ENCODE measurements at places on chromosomes 3 and 15.

GRCh38 chr3:68666429-68667136 is 265.8 kb downstream of the TAFA4 start:
- no peak for DNase-seq

DNA sequence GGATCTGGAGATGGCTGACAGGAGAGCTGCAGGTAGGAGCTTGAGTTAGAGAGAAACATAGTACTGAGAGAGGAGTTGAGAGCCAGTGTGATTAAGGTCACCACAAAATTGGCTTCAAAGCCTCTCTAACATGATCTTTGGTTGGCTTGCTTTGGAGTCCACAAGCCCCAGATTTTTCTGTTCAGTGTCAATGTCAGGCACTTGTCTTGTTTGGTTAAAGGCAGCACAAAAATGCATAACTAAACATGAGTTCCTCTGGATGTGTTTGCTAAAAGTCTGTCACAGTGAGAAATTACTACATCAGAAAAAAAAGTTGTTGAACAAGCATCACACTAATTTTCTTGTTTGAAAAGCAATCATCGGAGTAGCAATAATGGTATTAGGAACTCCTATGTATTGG is 440.5 kb downstream of the NTRK3 start:
- DNase-seq: no peak

DNA sequence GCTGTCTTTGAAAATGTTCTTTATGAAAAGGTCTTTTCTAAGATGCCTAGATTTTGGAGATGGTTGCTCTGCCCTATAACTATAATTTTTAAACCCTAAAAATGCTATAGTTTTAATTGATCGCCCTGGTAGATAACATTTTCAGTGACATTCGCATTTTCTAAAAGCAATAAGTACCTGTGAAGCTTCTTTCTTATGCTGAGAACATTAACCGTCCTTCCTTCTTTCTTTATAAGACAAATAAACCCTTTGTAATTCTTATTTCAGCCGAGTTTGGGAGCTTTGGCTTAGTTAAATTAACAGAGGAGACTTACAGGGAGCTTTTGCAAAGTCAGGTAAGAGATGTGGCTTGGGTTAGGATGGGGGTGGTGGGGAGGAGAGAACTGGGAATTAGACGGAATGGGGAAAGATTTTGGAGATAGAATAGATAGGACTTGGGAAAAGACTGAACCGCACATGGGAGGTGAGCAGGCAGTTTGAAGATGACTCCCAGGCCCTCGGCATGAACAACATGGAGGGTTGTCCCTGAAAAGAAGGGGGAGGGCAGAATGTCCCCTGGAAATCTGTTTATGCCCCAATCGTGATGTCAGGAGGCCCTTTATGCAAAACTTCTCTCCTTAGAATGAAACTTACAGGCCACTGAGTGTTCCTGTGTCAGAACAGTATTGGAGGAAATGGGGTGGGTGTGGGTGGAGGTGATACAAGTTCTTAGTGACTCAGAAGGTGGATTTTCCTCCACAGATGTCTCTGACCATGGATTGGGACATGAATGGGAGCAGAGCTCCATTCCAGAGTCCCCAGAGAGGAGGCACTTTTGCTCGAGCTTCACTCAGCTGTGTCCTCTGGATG is 76.2 kb upstream of the LARS2 start:
- DNase-seq: no peak

DNA sequence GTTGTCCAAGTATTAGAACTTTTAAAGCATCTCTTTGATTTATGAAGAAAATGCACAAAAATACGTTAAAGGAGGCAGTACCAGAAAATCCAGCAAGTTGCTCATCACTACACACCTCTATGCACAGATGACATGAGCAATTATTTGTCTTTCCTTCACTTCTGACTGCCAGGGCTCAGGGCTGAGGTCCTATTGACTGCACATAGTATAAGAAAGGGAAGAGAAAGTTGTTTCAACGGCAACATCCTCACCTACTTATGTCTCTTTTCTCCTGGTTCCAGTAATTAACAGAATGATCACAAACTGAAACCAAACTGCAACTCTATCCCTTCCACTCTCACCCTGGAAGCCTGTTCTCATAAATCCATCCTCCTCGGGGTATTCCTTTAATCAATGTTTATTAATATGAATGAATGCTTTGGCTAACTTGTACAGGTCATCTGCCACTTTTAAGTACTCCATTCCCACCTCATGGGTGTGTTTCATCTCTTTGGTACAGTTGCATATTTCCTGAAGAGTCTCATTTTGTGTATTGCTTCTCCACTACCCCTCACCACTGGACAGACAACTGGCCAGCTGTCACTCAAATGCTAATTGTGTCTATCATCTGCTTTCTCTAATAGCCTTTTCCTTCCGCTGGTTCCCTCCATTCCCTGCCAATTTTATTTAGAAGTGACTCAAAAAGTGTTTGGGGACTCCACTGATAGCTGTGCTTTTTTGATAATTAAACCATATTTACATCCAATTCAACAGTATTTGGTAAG is 34.5 kb downstream of the RAB27A start:
- no peak for DNase-seq

DNA sequence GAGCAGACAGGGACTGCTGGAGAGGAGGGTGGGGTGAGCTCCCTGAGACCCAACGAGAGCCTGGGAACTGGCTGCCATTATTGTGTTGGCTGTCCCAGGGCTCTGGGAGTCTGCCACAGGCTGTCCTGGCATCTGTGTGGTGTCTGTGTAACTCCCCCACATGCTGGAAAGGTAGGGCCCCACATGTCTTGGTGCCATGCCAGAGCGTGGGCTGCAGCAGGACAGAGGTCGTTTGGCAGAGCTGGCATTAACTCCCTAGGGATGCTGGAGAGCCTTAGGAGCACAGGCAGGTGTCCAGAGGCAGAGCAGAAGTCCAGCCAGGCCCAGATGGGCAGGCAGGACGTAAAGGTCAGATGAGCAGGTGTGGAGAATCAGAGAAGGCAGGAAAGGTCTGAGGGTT is 9.7 kb downstream of the TIMP4 start:
- no peak for DNase-seq

- DNase-seq: no peak
These were observed 515.9 kb downstream of the NLGN1 start for GRCh38 chr3:173913397-173913796.

DNA sequence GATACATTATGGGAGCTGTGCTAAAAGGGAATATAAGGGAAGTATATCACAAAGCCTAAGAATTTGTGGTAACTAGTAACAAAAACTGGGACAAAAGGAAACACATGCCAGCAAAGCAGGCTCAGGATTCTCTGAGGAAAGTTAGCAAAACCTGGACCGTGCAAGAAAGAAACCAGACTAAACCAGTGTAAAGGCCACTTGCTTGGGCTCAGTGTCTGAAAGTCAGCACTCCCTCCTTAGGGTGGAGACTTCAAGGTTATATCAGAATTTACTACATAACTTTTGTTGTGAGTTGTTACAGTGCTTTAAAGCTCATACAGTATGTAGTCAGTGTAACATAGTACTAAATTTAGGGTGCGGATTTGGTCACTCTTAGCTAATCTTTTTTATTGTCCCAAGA is 269.9 kb upstream of the GADL1 start:
- DNase-seq: no peak

GRCh38 chr3:53045518-53046170 is at the start of gene SFMBT1:
TSS of gene SFMBT1 (minus strand) at chr3:53046073. CDS start at chr3:52969128, 76,945 bp downstream.
- DNase-seq: peak; percentile 59

DNA sequence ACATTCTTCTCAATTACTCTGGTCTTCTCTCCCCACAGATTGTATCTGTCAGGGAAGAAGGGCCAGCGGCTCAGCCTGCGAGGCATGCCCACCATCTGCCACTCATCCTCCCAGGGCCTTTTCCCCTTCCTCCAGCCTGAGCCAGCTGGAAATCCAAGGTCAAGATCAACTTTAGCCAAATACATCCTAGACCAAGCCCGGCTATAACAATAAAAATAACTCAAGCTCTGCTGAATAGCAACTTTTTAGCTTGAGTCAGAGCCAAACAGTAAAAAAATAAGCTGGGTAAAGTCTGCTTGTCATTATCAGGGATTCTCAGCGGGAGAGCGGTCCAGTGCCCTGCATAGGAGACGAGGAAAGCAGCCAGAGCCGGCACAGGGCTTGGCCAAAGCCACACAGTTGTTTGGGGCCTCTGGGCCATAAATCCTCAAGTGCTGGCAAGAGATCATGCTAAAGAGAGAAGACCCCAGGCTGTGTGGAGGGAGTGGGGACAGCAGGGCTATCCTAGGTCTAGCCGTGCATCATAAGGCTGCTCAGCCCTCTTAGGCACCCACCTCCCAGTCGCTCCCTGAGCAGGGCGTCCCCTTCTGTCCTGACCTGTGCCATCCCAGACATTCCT is 76.2 kb upstream of the HERC1 start:
- DNase-seq: no peak

DNA sequence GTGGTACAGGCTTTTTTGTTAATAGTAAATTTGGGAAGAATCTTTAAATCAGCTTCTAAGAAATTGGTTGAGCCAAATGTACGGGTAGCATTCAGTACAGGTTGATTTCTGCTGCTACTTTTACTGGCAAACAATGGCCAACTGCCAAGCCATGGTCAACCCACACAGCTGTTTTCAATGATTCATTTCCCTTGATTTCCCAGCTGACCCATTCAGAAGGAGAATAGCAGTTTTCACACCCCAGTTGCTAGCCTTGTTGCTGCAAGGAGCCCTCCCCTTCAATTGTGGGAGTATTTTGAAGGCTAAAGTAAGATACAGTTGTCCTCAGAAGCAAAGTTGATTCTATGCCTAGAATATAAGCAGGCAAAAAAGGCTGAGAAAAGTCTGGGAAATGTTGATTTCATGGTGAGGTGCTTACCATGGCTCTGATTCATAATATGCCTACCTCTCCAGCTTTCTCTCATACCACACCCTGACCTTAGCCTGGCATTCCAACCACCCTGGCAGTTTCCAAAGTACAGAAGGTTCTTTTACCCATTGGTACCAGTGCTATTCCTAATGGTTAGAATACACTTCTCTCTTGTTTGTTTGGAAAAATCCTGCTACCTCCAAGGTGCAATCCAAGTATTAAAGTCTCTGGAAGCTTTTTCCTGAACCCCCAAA is 320.3 kb upstream of the TGFBR2 start:
- no peak for DNase-seq

DNA sequence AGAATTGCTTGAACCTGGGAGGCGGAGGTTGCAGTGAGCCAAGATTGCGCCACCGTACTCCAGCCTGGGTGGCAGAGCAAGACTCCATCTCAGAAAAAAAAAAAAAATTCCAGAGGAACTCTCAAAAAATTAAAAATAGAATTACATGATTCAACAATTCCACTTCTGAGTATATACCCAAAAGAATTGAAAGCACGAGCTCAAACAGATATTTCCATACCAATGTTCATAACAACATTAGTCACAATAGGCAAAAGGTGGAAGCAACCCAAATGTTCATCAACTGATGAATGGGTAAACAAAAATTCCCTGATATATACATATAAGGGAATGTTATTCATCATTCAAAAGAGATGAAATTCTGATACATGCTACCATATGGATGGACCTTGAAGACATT is 16.9 kb upstream of the MORF4L1 start:
- DNase-seq: no peak

- DNase-seq: no peak
These were observed 27.6 kb downstream of the EAF1 start for GRCh38 chr3:15454965-15455364.

DNA sequence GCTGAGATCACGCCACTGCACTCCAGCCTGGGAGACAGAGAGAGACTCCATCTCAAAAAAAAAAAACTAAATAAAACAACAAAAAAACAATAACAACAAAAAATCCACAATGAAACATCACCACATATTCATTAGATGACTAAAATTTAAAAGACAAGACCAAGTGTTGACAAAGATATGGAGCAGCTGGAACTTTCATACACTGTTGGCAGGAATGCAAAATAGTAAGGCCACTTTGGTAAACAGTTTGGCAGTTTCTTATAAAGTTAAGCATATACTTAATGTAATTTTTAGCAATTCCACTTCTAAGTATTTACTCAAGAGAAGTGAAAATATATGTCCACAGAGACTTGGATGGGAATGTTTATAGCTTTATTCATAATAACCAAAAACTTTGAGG is 43.2 kb downstream of the RBP2 start:
- DNase-seq: no peak

- DNase-seq: no peak
These were observed 21.3 kb downstream of the MME start for GRCh38 chr3:155101398-155101797.

GRCh38 chr15:64503640-64504039 is 43.3 kb downstream of the ZNF609 start:
- no peak for DNase-seq

- DNase-seq: no peak
These were observed 190.3 kb downstream of the WNT5A start for GRCh38 chr3:55296791-55297190.

DNA sequence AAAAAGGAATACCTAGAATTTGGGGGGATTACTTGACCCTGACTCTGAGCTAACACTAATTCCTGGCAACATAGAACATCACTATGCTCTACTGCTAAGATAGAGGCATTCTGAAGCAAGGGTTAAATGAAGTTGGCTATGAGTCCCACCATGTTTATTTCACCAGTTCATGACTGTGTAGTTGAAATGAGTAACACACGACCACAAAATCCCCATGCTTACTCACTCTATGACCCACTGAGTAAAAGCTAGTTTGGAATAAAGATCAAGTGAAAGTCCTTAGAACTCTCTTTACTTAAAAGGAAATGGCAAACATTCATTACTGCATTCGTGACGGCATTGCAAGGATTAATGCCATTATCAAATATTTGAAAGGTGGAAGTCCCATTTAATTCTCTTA is 47.4 kb downstream of the MRPL46 start:
- DNase-seq: no peak

DNA sequence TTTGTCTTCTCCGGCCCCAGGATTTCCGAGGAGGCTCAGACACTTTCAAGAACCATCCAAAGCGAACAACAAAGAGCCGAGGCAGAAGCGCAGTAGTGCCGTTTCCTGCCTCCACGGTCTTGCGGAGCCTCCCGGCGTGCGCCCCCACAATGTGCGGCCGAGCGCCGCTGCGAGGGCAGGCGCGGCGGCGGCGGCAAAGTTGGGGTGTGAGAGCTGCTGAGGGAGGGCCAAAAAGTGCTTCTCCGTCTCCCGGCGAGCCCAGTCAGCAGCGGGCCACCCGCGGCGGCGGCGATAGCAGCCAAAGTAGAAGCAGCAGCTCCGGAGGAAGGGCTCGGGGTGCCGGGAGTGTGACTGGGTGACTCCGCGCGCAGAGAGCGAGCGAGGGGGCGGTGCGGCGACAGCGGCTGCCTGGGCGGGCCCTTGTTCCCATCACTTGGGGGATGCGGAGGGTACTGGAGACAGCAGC is 749.1 kb downstream of the ROBO1 start:
- DNase-seq: no peak
